ENCODE measurements at places on chromosomes 12 and 14.
A peak's percentile ranks its signal among the peaks of the same experiment; 100 is the strongest.

GRCh38 chr12:120109570-120110267, 6.8 kb downstream of the RAB35 start:
- no peak for DNase-seq

GRCh38 chr12:9794484-9795093, 32.7 kb upstream of the KLRF1 start:
- no peak for DNase-seq

- peak; percentile 4 for DNase-seq
These were observed 396 bp downstream of the NDUFA9 start for GRCh38 chr12:4649358-4649661.

DNA sequence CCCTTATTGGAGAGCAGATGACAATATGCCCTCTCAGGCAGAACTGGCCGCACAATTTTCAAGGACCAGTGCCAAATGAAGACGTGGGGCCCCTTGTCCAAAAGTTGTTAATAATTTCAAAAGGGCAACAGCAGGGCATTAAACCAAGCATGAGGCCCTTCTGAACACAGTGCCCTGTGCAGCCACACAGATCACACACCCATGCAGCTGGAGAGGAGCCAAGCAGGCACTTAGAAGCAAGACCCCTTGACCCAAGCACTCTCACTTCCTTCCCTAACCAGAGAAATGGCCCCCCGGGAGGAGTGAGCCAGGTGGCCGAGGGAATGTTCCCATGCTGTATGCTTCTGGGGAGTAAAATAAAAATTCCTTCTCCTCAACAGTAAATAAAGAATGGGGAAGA, 114.0 kb upstream of the TMPO start:
- no peak for DNase-seq

DNA sequence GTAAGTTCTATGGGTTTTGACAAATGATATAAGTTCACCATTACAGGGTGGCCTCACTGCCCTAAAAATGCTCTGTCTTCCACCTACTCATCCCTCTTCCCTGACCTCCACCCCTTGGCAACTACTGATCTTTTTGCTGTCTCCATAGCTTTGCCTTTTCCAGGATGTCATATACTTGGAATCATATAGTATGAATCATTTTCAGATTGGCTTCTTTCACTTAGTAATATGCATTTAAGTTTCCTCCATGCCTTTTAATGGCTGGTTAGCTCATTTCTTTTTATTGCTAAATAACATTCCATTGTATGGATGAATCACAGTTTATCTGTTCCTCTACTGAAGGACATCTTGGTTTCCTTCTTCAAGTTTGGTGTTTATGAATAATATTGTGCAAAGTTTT, 14.0 kb upstream of the PEX5 start:
- DNase-seq, result no peak

DNA sequence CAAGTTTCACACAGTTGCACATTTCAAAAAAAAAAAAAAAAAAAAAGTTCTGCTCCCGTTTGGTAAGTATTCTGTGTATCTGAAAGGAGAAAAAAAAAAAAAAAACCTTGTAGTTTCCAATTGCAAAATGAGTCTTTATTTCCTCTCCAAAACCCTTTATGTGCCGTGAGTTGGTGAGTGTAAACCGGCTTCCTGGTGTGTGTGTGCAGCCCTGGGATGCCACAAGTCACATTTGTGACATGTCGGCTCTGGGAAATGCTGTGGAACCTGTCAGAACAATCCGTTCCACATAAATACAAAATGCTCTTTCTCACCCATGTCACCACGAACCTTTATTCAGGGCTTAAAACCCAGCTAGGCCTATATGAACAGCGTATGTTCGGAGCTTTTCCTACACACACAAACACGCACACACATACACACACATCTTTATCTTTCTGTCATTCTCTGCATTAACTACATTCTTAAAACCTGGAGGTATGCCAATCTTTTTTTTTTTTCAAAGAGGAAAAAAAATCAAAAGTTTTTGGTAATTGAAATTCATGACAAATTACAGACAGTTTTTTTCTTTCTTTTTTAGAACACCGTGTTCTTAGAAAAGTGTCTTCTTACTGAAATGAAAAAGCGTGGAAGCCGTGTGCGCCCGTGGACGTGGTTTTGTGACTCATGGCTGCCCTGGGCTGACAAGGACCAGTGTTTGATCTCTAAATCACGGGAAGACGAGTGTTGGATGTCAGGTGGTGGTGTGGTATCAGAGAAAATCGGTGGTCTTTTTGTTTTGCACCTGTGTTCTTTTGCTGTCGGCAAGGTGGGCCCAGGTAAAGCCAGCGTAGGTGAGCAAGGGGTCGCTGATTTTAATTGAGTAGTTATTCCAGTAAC, 612.0 kb downstream of the VRK1 start:
- no peak for DNase-seq

DNA sequence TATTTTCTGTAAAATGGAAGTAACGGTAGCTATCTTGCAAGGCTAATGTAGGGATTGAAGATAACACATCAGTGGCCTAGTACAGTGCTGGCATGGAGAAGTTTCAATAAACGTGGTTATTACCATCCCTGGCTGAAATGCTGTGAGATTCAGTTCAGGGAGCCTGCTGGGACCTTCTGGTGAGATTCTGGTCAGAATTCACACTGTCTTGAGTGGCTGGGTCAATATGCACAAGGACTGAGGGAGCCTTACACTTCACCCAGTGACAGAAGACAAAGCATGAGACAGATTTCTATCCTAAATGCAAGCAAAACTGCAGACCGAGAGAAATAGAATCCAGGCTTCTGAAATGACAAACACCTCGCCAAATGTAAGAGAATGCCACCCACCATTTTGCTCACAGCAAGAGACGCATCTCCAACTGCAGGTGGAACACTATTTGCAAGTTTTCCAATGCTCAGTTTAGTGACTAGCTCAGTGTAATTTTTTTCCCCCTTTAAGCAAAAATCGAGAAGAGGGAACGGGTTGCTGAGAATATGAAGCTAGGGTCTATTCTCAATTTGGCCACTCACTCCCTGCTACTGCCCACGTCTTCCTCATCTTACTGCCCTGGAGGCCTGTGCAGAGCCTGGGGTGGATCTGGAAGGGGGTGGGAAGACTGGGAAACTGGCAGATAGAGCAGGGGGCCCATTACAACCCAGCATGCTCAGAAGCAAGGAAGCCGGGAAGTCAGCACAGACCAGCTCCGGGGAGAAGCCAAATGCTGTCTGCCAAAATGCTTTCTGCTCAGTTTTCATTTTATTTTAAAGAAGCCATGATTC, 201.3 kb downstream of the TTC7B start:
- DNase-seq, result no peak

DNA sequence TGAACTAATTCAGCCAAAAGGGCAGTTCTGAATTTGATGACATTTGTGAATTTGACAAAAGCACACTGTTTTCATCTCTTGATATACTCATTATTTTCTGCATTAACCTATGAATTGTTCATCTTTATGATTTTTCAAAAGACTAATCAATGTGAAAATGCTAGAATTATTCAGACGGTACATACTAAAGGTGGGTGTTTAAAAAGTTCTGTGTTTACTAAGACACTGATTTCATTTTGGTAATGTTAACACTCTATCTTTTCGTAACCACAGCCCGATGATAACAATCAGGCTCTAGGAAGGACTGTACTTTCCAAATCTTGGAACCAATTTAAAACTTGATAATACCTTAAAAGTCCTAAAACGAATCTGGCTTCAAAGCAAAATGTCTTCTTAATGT, 9.4 kb downstream of the AKAP5 start:
- no peak for DNase-seq

DNA sequence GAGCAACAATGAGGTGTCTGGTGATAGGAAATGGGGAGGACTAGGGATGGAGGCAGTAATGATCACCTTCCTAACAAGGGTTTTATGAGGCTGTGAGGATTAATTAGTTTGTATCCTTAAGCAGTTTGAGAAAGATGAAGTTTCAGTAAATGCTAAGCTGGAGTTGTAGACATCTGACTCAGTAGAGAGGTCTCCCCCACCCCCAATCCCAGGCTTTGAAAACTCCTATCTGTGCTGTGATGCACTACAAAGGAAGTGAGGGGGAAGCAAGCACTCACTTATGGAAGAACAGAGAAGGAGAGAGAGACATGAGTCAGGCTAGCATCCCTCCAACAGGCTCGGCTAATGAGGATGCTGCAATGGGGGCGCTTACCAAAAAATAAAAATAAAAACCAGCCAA, 5.5 kb upstream of the BCL11B start:
- DNase-seq, result no peak

GRCh38 chr12:6605421-6606330, 1.5 kb downstream of the CHD4 start:
- DNase-seq, result no peak

GRCh38 chr12:12803186-12803585, 10.0 kb upstream of the DDX47 start:
- peak; percentile 62 for DNase-seq

DNA sequence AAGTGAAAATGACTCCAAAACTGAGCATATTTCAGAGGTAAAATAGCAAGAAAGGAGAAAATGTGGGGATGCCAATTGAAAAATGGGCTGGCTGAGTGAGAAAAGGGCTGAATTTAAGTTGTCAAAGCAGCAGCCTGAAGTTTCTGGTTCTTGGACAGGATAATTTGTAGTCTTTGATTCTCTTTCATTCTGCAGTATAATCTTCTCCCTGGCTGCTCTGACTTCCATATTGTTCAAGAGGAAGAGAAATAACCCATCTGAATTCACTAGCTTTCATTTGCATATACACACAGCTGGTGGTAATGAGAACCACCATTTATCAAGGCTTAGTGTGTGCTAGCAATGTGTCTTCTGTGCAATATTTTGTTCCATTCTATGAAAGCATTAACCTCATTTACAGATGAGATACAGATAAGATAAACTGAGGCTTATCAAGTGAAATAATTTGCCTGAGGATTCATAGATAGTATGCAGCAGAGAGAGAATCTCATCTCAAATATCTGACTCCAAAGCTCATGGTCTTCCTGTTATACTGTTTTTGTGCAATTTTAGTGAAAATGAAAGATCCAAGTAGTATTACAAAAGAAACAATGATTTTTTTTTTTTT, 184.2 kb downstream of the TMTC2 start:
- DNase-seq, result no peak

DNA sequence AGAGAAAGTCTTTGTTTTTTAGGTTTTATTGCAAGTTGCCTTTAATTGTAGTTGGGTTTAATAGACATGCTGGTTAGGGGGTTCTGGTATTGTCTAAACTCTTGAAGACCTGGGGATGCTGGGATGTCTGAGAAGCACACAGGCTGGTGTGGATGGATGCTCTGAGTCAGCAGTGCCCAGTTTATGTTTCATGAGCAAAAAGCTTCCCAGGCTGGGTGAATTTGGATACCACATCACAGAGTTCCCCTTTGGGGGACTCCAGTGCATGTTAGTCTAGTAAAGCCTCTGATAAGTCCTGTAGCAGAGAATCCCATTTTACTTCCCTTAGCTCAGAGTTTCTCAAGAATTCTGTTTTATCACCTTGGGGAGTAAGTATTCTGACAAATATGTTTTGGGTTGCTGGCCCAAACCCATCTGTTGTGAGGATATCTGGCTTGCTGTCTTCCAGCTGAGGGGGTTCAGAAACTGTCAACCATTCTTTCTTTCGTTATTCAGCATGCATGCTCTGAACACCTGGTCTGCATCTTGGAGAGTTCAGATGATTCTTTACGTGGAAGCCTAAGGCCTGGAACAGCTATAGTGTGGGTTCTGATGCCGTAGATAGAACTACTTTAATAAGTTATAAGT, 509.1 kb downstream of the VRK1 start:
- DNase-seq, result no peak

GRCh38 chr12:105351523-105351922, 21.0 kb downstream of the C12orf75 start:
- DNase-seq, result no peak

- no peak for DNase-seq
These were observed 1222.8 kb downstream of the GALC start for GRCh38 chr14:86770186-86770585.

DNA sequence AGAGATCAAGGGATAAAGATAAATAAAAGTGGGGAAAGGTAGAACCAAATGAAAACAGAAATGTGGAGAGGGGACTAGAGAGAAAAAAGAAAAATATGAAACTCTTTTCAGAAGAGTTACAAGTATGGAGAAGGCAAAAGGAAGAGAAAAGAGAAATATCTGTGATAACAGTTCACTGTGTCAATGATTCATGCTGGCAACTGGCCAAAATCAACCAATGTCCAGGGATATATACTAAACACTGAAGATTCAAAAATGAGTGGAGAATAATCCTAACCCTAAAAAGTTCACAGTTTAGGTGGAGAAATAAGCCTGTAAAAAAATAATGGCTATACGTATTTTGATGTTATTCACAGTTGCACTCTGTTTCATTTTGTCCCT, 372.3 kb upstream of the KITLG start:
- DNase-seq, result peak; percentile 15

DNA sequence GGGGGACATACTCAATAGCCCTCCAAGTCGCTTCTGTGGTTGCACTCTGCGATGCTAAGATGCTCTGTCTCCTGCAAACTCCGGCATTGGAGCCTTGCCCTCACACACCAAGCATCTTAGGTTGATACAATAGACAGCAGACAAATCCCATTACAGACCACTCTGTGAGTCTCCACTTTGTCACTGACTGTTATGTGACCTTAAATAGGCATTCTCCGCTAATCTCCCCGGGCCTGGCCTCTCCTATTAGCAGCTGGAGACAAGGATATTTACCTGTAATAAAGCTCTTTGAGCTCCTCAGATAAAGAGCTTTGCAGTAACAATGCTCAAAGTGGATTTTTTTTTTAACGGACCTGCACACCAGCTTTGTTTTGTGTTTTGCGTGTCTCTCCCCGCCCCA, 479.7 kb upstream of the TBX3 start:
- no peak for DNase-seq

DNA sequence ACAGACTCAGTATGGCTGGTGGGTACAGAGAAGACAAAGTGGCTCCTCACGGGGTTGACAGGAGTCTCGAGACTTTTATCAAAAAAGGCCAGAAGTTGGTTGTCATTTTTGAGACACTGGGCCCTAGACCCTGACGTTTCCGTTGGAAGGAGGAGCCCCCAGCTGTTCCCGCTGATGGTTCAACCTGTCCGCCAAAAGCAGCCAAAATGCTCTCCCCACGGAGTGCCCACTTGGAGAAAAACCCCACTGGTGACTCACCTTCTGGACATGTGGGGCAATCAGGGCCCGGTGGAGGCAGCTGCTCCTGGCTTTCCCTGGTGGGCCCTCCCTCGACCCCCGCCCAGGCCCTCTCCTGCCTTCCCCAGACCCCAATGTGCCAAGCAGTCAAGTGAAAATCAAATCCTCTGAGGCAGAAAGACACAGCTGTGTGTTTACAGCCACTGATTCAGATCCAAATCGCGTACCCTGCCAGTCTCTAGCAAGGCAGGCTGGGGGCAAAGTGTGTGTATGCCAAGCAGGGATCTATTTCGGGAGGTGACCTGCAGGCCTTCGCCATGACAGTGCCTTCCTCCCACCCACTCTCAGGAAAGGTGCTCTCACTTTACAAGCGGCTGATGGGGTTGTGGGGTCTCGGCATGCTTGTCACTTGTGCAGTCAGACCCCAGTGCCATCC, 347.4 kb downstream of the DPF3 start:
- DNase-seq, result no peak

GRCh38 chr12:88539893-88540292, 40.4 kb downstream of the KITLG start:
- no peak for DNase-seq

All from HepG2 (cell line).